M059J (cell line): ENCODE measurements at places on chromosomes 7 and 10. TPM values are rescaled to one million over a fixed set of nuclear protein-coding genes. Genes with fewer than 3 reads are reported as not detected.

- DNase-seq: no peak
These were observed 355.2 kb downstream of the SUGCT start for GRCh38 chr7:40489844-40490602.

DNA sequence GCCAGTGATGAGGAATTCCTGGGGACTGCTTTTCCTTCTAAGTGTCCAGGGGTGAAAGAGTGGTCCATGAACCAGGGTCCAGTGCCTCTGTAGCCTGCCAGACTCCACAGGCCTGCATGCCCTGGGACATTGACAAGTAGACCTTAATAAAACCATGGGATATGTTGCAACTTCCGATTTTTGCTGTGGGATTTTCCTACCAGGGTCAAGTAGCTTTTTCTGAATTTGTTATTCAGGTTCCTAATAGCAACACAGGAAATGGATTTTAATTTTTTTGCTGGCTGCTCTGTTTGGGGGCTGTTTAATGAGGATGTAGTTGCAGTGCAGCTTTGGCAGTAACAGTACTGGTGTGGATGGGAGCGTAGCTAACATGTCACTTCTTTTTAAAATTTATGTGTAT, 42.1 kb downstream of the WBP1L start:
- no peak for DNase-seq

DNA sequence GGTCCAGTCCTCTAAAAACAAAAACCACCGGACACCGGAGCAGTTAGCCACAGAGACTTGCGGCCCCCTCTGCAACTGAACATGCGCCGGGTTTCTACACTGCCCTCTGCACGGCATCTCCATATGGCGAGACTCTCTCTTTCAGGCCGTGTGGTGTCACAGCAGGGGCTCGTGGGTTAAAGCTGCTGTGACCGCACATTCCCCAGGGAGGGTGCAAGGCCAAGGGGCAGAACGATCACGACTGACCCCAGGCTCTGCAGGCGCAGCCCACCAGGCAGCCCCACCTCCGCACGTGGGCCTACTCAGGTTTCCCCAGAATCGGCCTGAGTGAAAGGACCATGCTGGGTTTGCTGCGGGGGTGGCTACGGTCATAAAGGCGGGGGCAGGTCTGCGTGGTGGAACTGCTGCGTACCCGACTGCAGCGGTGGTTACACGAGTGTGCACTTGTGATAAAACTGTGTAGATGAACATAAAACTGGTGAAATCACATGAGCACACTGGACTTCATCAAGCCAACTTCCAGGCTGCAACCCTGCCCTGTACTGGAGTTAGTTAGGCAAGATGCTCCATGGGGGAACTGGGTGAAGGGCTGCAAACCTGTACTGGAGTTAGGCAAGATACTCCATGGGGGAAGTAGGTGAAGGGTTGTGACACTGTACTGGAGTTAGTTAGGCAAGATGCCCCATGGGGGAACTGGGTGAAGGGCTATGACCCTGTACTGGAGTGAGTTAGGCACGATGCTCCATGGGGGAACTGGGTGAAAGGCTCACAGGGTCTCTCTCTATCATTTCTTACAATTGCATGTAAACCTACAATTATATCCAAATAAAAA, 81.4 kb upstream of the PPP2R2D start:
- DNase-seq: no peak

GRCh38 chr7:106346678-106347217, 62.0 kb upstream of the NAMPT start:
- peak; percentile 97 for DNase-seq

DNA sequence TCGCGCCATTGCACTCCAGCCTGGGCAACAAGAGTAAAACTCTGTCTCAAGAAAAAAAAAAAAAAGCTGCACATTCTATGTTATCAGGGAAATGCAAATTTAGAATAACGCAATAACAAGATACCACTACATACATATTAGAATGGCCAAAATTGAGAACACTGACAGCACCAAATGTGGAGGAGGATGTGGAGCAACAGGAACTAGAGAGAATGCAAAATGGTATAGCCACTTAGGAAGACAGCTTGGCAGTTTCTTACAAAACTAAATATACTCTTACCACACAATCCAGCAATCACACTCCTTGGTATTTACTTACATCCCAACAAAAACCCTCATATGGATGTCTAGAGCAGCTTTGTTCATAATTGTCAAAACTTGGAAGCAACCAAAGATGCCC, 76.8 kb downstream of the ALOX5 start:
- DNase-seq: no peak

The CAV2 gene
- 151 and 165 TPM in 2 replicates for total RNA-seq
